ENCODE measurements at places on chromosomes 6 and 20.

- no peak for DNase-seq
Observed at GRCh38 chr6:42210551-42210950, 7.1 kb downstream of the MRPS10 start.

DNA sequence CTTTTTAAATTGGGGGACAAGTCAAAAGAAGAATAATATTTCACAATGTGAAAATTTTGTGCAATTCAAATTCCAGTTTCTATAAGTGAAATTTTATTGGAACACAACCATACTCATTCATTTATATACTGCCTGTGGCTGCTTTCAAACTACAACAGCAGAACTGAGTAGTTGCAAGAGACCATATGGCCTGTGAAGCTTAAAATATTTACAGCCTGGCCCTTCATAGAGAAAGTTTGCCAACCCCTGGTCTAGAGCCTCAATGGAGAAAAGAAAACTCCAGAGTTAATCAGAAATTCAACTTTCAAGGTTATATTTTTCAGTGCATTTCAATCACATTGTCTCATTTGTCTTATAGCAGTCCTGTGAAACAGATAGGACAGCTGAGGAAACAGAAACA lies 26.6 kb upstream of the FBXO9 start:
- DNase-seq, result no peak

- no peak for DNase-seq
Observed at GRCh38 chr6:56268266-56268665, 20.9 kb upstream of the COL21A1 start.

DNA sequence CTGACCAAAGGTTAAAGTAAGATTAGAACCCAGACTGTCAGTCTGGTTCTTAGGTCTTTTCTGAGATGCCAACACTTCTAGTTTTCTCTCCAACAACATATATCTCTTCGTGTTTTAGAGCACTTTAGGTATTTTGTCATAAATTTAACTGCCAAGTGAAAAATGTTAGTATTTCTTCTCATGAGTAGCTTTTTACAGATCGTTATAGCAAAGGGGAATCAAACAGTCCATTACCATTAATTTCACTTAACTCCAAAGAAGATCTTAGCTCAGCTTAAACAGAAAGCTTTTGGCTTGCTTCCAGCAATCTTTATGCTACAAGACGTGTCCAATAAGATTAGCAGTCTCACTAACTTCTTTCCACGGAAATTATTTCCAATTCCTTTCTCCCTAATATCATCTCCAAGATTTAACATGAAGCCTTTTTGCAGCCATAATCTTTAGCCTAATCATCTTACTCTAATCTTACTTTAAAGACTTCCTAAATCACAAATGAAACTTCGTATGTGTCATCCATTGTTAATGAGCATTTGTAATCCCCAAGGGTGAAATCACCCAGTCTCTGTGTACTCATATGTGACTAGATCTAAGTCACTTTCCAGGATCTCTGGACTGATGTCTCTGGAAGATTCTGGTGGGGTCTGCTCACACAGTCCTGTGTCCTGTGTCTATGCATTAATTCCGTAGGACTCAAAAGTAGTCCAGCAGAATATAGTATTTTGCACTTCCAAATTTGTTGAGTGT lies 38.7 kb downstream of the MOXD1 start:
- no peak for DNase-seq

DNA sequence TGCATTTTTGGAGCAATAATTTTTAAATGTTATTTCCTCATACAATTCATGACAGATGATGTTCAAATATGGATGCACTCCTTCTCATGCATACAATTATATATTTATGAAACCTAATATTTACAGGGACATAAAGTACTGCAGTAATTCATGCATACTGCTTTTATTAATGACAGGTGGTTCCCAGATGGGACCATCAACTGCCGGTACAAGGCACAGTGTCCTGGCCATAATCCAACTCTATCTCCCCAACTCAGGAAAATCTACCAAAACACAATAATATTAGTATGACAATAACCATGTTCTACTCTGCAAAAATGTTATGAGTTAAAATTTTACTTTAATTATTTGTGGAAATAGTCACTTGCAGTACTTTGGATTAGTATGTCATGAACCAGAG lies 77.8 kb downstream of the VIP start:
- no peak for DNase-seq

GRCh38 chr6:148343047-148343782 lies 577 bp downstream of the SASH1 start:
- DNase-seq, result no peak

GRCh38 chr20:25125636-25126035 lies 43.7 kb upstream of the VSX1 start:
- DNase-seq, result no peak

- DNase-seq, result no peak
Observed at GRCh38 chr6:136582711-136583471, 32.7 kb upstream of the MAP7 start.

DNA sequence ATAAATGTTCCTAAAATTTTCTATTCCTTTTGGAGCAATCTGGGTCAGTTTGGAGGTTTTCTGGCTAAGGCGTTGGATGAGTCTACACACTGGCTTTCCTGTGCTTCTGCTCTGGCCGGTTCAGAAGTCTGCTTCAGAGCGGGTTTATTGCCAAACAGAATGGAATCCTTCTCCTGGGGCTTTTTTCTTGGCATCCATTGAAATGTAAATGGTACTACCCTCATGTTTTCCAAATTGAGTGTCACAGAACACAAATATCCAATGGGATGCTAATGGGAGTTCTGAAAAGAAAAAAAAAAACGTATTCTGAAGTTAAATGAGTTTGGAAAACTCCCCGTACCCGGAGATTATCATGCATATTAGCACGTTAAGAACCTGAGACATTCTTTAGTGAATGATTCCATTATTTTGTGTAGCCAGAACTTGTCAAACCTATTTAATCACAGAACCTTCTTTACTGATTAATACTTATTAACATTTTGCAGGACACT lies 930.3 kb downstream of the QKI start:
- DNase-seq, result no peak

DNA sequence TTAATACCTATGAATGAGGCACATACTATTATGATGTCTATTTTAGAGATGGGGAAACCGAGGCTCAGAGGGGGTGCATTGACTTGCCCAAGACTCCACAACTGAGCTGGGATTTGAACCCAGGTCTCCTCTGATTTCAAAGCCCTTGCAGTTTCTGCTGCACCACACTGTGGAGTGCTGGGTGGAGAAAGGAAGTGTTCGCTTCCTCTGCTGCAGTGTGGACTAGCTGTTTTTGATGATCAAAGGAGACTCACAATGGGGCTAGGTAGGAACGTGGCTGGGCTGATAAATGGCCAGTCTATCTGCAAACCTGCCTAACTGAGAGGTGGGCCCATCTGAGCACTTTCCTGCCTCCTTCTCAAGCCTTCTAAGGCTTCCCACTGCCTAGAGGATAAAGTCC lies 87.2 kb downstream of the CD40 start:
- DNase-seq, result no peak

GRCh38 chr6:155384321-155384952 lies 70.2 kb upstream of the TFB1M start:
- DNase-seq, result no peak

DNA sequence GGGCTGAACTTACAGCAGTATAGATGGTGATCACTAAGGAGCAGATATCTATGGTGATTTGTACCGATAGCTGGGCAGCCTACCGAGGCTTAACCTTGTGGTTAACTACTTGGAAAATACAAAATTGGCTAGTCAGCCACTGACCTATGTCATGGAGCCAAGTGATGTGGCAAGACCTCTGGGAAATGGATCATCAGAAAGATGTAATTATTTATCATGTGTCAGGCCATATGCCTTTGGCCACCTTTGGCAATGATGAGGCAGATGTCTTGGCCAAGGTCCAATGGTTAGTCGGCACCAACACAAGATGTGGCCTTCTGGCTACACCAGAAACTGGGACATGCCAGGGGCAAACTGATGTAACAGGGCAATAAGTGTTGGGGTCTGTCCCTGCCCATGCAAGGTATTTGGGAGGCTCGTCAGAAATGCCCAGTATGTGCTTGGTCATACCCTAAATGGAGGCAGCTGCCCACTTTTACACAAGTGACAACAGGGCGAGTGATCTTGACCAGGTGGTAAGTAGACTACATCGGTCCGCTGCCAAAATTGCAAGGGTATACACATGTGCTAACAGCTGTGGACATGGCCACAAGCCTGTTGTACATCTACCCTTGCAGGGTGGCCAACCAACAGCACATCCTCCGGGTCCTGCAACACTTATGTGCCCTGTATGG lies 30.1 kb downstream of the HDDC2 start:
- no peak for DNase-seq

GRCh38 chr20:655726-656624 lies 3.0 kb upstream of the SRXN1 start:
- DNase-seq, result no peak

GRCh38 chr6:18792866-18793265 lies 405.7 kb downstream of the RNF144B start:
- no peak for DNase-seq

DNA sequence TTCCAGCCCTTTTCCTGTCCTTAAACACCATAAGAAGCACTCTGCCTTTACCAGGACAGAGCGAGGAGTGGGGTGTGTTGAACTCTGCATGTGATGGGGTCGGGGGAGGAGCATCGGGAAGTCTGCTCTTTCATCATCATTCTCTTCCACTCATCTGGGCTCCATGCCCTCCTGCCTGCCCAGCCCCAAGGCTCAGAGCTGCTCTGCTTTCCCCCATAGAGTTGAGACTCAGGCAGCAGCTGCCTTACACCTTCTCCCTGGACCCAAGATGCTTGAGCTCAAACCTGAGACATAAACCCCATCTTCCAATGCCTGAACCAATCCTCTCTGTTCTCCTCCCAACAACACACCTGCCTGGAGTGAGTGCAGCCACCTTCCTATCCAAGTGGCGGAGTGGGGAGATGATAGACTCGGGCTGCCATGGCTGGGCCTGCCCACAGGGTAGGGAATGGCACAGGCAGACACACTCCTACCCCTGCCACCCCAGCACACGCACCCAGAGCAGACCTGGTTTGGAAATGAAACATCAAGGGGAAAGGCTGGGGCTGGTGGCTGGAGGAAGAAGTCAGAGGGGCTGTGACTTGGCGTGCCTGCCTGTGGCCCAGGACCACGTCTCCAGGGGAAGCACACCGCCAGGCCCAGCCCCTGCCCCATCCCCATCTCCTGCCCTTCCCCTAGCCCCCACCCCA lies 28.4 kb downstream of the TFEB start:
- DNase-seq, result no peak

- DNase-seq, result no peak
Observed at GRCh38 chr20:9019833-9020232, 49.1 kb upstream of the PLCB4 start.

DNA sequence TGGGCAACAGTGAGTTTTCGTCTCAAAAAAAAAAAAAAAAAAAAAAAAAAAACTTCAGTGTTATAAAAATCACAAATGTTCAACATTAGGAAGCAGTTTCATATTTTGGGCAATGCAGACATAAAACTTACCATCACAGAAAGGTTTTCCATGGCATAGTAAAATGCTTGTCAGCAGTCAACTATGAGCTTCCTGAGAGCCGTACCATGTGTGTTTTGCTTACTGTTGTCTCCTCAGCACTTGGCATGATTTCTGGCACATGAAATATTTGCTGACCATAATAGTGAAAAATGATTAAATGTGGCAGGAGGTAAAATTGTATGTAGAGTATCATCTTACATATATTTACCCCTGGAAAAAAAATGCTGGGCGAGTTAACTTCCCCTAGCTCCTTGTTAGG lies 237.5 kb upstream of the SLC35B3 start:
- DNase-seq, result no peak

GRCh38 chr20:17490501-17490900 lies 40.7 kb downstream of the BFSP1 start:
- no peak for DNase-seq

DNA sequence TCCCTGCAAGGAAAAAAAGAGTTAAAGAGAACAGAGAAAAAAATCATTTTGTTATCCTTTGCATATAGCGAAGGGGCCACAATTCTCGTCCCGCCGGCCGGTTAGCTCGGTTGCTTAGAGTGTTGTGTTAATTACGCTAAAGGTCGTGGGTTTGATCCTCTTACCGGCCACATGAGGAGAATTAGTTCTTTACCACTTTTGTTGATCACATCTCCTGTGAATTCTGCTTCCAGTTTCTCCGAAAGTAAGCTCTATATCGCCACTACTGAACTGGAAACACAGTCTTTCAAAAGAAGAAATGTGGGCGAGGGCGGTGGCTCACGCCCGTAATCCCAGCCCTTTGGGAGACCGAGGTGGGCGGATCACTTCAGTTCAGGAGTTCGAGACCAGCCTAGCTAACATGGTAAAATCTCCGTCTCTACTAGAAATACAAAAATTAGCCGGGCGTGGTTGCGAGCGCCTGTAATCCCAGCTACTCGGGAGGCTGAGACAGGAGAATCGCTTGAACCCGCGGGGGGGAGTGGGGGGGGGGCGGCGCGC lies 13.4 kb downstream of the PRSS16 start:
- no peak for DNase-seq

- DNase-seq, result no peak
Observed at GRCh38 chr6:42407379-42407778, 44.3 kb downstream of the TRERF1 start.

GRCh38 chr6:55250400-55250799 lies 76.1 kb downstream of the HCRTR2 start:
- DNase-seq, result no peak

- no peak for DNase-seq
Observed at GRCh38 chr6:84082689-84083265, 49.2 kb downstream of the MRAP2 start.

- DNase-seq, result no peak
Observed at GRCh38 chr6:141464490-141464889, 668.2 kb upstream of the GJE1 start.

- DNase-seq, result peak; percentile 5
Observed at GRCh38 chr20:25318471-25319240, 70.8 kb downstream of the PYGB start.

DNA sequence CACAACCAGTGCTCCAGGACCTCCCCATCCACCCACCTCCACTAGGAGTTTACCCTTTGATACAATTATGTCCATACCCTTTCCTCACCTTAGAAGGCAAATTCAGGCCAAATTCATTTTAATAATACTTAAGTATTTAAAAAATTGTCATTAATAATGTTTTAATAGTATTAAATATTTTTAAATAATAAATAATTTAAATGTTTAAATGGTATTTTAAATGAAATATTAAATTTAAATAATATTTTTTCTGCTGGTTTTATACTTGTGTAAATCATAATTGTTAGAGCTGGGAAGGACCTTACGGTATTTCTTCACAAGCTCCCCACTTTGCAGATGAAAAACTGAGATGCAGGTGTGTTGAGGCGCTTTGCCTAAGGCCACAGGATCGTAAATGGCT lies 67.8 kb downstream of the NRN1 start:
- no peak for DNase-seq

DNA sequence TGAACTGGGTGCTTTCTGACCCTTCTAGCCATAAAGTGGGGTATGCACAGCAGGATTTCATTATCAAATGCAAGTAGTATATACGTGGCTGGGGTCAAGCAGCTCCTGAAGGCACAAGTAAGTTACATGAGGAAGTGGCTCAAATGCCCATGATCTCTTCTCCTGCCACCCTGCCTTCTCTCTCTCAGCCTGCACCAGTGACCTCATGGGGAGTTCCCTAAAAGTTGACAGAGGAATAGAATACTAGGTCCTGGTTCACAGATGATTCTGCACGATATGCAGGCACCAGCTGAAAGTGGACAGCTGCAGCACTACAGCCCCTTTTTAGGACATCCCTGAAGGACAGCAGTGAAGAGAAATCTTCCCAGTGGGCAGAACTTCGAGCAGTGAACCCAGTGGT lies 282.0 kb downstream of the BCKDHB start:
- no peak for DNase-seq

- no peak for DNase-seq
Observed at GRCh38 chr6:145813285-145814034, 1.1 kb downstream of the FBXO30 start.
